ENCODE measurements at places on chromosomes 5 and 9. TPM values are rescaled to one million over a fixed set of nuclear protein-coding genes. Genes with fewer than 3 reads are reported as not detected.
A peak's percentile ranks its signal among the peaks of the same experiment; 100 is the strongest.

Gene FOXD4L4
- total RNA-seq, result not detected

Gene ADRB2
- 0.04 TPM for total RNA-seq

DNA sequence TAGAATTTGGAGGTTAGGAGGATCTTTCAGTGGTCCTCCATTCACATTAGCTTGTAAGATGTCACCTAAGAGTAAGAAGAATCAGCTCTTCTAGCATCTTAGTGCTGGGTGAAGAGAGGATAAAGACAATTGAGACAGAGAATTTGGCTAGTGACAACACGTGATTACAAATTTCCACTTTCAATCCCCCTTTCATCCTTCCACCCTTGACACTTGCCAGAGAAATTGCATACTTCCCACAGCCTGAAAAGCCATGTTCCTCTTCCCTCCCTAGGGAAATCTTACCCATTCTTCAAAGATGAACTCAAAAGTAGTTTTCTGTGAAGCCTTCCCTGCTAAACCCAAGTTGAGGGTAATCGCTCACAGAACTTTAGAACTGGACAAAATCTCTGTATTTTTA is 282.6 kb upstream of the PTGER4 start:
- DNase-seq, result no peak

Gene ZNF483
- total RNA-seq, result 0.38 TPM

Gene TRIM7
- total RNA-seq, result 12.4 TPM

- peak; percentile 55 for DNase-seq
Observed at GRCh38 chr5:65078331-65078730, 309.6 kb downstream of the CWC27 start.

Gene ZDHHC11
- 2.3 TPM for total RNA-seq

GRCh38 chr5:153352685-153353219 is 137.7 kb upstream of the GRIA1 start:
- DNase-seq, result no peak

Data from K562 (cell line).